Skin of body (tissue), 3 donors: ENCODE measurements at places on chromosomes 2 and 18.

- DNase-seq: peak; percentile 27
These were observed 36.2 kb upstream of the IGFBP2 start for GRCh38 chr2:216596980-216597509.

DNA sequence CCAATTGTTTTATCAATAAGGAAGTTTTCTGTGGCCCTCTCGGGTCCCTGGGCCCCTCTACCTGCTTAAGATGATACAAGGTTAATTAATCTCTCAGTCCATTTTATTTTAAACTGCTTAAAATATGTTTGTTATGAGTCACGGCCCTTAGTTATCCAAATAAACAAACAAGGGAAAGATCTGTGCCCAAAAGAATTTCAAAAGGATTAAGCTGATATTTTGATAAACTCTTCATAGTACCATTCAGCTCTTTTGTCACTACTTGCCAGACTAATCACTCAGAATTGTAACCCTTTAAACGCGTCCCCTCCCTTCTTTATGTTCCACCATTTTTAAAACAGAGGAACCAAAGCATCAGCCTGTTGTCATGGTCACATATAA lies 144.7 kb upstream of the STK17B start:
- DNase-seq: no peak

- no peak for DNase-seq
These were observed 28.9 kb downstream of the CEP68 start for GRCh38 chr2:65085148-65085547.

DNA sequence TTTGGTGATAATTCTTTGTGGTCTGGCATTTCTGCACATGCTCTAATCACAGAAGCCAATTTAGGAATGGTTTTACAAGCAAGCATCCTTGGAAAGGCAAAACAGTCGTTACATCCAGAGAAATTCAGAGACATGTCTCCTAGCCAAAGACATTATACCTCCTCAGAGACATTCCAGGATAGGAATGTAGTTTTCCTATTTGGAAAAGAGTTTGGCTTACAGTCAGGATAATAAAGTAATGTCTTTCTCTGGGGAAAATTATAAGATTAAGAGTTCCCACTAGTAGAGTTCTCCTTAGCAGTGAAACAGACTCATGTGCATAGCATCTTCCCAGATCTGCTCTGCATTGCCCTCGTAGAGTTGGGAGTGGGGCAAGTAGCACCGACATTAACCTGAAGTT lies 753.6 kb upstream of the TMEFF2 start:
- DNase-seq: peak; percentile 42

DNA sequence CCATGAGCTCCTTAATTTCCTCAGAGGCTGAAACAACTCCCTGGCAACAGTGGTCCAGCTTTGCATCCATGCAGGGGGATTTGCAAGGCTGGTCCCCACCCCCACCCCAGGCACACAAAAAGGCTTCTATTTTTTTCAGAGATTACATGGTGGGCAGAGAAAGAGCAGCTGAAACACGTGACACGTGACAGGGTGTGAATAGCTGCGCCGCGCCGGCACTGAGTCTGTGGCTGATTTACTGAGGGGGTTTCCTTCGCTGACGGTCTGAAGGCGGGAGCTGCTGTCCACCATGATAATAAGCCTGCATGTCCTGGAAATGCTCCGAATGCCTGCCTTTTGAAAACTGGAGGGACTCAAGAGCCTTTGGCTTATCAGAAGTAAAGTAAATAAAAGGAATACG lies 50.7 kb upstream of the APCDD1 start:
- DNase-seq: no peak

- no peak for DNase-seq
These were observed 237.3 kb downstream of the GALR1 start for GRCh38 chr18:77486985-77487384.
